ENCODE measurements at places on chromosomes 11 and 22. TPM values are rescaled to one million over a fixed set of nuclear protein-coding genes. Genes with fewer than 3 reads are reported as not detected.

The DCHS1 gene
- polyA plus RNA-seq: 19.8 TPM

The WNT11 gene
- 87.9 TPM for polyA plus RNA-seq

The CCDC82 gene
- 17.3 TPM for polyA plus RNA-seq

The BIK gene
- polyA plus RNA-seq: 65.4 TPM

The TCP11L1 gene
- 7.7 TPM for polyA plus RNA-seq

The KCNJ5 gene
- polyA plus RNA-seq: 58.3 TPM

The ZBTB16 gene
- polyA plus RNA-seq: 11.0 TPM

The DUSP8 gene
- 0.59 TPM for polyA plus RNA-seq

The CSF2RB gene
- not detected for polyA plus RNA-seq

The GLYAT gene
- polyA plus RNA-seq: not detected

The EFCAB6 gene
- polyA plus RNA-seq: 2.4 TPM

The SUSD2 gene
- polyA plus RNA-seq: 2.2 TPM

The SMTNL1 gene
- 0.47 TPM for polyA plus RNA-seq

The RFPL1 gene
- 0.32 TPM for polyA plus RNA-seq

The NXPE4 gene
- polyA plus RNA-seq: not detected

The SLC43A1 gene
- polyA plus RNA-seq: 11.2 TPM

The MB gene
- 1,030 TPM for polyA plus RNA-seq

The FAM181B gene
- 1.0 TPM for polyA plus RNA-seq

The HPX gene
- 2.3 TPM for polyA plus RNA-seq
